Hippocampal formation (tissue), 2 donors: ENCODE measurements at places on chromosomes 5 and 9.
A peak's percentile ranks its signal among the peaks of the same experiment; 100 is the strongest.

DNA sequence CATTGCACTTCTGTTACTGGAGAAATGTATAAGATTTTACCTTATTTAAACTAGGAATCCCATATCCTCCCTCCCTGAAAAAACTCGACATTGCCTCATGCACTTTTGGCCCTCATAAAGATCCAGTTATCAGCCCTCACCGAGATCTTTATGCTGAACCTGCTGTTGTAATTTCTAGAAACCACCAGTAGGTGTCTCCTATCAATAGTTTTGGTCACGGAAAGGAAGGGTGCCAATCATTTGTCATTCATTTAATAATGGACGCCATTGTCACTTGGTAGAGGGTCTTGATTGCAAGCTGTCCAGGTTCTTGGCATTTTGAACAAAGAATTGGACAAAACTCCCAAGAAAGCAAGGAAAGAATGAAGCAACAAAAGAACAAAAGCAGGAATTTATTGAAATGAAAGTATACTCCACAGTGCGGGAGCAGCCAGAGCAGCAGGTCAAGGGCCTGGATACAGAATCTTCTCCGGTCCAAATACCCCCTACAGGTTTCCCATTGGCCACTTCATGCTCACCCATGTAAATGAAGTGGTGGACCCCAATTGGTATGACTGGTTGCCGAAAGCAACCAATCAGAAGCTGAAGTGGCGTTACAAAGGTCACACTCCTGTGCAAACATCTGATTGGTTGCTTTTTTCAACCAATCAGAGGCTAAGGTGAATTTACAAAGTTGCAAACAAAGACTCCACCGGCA lies 524.3 kb downstream of the PSAT1 start:
- peak; percentile 3 for DNase-seq

DNA sequence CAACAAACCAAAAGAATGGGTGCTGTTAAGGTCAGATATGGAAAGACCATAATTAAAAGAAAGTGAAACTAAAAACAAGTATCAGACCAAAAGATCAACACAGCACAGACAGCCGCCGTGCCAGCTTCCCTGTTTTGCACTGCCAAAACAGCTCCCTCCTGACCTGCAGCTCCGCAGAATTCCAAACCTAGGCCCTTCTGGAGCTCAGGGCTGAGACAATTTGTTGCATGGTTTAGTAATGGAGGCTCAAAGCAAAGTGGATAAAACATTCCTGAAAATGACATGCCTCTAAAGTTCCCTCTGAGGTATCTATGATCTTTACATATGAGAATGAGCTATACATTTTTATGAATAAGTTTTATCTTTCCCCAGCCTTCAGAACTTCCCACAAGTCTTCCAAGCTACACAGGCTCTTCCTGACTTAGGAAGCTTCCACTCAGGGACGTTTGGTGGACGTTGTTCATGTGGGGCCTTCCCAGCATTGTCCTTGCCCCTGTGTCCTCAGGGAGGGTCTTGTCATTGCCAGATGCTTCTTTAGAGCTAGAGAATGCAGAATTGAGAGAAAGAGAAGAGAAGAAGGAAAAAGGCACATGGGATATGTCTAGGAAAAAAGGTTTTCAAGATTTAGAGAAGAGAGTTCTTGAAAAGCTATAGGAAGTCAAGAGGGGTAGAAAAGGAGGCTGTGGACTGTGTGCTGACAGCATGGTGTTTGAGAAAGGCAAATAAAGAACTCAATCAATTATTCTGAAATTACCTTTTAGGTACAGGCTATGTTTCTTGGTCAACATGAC lies 28.4 kb upstream of the SSBP2 start:
- DNase-seq = no peak

DNA sequence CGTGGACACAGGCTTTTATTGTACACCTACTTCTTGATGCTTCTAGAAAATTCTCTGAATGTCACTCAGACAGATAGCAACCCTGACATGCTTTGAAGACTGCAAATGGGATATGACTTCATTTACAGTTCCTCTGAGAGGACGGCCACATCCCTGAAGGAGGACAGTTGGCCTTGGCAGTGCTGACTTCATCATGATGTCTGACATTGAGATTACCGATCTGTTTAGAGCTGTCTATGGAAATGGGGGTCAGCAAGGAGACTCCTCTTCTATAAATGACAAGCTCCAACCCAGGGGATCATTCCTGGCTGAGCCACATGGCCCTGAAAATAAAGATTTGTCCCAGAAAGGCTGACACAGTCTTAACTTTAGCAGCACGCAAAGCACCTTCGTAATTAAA lies 75.8 kb downstream of the NUDT12 start:
- no peak for DNase-seq

- DNase-seq = no peak
Measured at GRCh38 chr9:32430720-32431119, 46.3 kb downstream of the ACO1 start.

- no peak for DNase-seq
Measured at GRCh38 chr5:178373711-178374110, 141.1 kb upstream of the PHYKPL start.

DNA sequence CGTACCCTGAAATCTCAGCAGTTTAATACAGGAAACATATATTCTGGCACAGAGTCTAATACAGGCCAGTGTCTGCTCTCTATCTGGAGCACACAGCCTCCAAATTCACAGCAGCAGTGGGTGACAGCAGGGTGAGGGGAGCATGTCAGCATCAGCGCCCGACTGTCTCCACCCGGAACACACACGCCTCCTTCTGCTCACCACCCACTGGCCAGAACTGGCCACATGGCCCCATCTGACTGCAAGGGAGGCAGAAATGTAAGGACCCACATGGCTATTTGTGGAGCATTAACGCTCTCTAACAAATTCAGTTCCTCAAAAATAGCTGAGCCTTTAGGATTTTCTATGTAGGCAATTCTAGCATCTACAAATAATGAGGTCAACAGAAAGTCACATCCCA lies 24.6 kb downstream of the UBE2QL1 start:
- no peak for DNase-seq

DNA sequence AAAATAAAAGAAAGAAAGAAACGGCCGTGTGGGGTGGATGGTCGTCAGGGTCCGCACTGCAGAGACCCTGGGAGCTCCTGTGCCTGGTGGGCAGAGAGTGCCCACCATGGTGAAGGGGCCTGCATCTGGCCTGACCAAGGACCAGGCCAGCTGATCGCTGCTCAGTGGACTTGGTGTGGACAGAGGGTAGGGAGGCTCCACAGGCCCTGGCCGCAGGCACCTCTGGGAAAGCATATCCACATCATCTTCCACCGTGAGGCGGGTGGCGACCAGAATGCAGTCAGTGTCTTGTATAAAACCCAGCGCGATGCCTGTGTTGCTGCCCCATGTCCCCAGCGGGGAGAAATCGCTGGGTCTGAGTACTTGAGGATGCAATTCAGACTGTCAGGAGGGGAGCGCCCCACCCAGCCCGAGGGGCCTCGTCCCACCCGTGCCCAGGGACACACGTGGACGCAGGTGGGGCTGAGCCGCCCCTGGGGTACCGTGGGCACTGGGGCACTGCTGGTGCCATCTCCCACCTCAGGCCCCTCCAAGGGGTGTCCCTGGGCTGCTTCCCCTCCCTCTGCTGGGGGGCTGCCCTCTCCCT lies 27.8 kb upstream of the SLC6A19 start:
- DNase-seq = no peak

DNA sequence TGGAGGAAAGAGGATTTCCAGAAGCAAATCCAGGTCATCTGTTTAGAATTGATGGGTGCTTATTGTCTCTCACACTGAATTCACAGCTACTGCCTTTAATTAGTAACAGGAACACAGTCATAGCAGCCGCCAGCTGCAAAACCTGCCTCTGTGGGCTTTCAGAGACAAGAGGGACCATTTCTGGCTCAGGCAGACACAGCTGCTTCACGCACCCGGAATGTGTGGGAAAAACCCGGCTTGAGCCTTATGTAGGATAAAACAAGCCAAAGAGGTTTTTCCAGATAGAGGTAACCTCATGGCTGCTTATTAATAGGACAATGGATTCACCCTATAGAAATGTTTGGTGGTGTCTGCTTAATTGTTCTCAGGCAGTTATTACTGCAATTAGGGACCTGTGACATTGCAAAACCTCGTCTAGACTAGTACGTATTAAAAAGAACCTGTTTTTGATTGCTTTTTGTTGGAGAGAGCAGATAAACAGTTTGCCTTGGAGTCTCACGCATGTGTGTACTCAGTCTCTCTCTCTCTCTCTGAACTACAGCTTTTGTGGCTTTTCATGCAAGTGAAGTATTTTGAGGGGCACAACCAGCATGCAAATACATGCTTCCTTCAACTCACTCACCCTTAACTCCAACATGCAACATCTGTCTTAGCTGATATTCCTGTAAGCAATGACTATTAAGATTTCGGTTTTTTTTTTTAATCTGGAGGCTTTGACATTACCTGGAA lies 302.7 kb downstream of the PLK2 start:
- DNase-seq = no peak

- DNase-seq = no peak
Measured at GRCh38 chr5:90169078-90169477, 240.5 kb downstream of the CETN3 start.

GRCh38 chr5:150497989-150498317 lies 10.0 kb upstream of the NDST1 start:
- DNase-seq = no peak

GRCh38 chr9:36151316-36152210 lies 15.0 kb downstream of the GLIPR2 start:
- no peak for DNase-seq

DNA sequence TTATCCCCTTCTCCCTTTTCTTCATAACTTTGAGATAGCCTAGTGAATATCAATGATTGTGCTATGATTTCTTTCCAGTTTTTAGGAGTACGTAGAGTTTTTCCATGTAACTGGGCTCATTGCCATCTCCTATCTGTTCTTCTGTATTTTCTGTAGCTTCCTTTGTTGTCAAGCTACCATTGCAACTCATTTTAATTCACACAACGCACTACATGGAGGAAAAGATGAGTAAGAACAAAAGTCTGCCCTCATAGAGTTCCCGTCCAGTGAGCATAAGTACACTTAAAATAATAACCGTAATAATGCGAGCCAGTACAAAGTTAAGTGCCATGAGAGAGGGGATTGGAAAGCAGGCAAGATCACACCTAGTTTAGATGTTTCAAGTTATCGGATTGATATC lies 177.7 kb downstream of the PAM start:
- no peak for DNase-seq

DNA sequence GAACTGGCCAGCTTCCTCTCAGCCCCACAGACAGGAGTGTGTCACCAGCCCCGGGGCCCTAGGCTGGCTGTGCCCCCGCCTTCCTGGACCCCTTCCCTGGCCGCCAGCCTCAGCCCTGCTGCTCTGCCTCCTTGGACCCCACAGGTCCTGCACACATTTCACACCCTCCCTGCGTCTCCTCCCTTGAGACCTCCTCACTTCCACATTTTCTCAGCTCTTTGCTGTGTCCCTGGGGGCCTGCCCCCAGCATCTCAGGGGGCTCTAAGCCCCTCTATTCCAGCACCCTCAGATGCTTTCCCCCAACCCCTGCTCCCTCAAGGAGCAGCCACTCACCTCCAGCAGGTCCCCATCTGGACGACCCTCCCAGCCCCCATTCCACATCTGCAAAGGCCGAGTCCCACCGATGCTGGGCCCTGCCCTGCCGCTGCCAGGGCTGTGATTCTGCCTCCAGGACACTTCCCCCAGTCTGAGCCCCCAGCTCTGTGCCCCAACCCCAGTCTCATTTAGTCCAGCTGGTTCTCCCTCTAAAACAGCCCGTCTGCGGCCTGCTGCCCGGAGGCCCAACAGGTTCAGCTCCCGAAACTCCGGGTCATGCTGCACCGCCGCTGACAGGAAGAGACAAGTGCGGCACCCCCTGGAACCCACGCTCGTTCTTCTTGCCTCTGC lies 4.2 kb downstream of the SLC34A3 start:
- DNase-seq = no peak

DNA sequence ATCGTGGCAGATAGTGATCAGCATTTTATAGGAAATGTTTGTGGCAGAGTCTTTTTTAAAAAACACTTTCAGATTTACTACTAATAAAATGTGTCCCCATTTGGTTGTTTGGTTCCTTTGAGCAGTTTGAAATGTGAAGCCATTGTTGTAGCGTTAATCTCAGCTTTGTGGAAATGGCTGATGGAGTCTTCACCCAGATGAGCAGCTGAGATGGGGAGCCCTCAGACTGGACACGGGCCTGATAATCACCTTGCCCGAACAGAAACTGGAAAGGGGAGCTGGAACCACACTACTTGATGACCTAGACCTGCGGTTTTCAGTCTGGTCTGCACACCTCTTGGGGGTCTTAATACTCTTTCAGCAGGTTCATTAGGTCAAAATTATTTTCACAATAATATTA lies 20.6 kb upstream of the ANP32B start:
- DNase-seq = no peak

DNA sequence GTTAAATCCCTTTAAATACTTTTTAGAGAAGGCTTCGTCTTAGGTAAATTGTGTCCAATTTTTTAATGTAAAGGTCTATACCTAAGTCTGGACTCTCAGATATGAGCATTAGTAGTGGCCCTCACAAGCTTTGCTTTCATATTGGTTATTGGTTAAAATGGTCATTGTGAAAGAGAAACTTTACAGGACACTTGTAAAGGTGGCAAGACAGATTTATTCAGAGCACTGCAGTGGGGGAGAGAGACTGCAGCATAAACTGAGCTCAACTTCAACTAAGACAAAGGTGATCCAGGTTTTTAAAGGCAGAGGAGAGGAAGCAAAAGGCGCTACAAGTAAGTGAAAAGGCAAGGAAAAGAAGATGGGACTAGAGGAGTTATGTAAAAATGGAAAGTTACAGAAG lies 157.7 kb downstream of the PARP8 start:
- DNase-seq = no peak

- no peak for DNase-seq
Measured at GRCh38 chr5:132233811-132234683, 6.4 kb upstream of the P4HA2 start.

GRCh38 chr9:100911273-100911672 lies 117.3 kb upstream of the PLPPR1 start:
- DNase-seq = no peak

DNA sequence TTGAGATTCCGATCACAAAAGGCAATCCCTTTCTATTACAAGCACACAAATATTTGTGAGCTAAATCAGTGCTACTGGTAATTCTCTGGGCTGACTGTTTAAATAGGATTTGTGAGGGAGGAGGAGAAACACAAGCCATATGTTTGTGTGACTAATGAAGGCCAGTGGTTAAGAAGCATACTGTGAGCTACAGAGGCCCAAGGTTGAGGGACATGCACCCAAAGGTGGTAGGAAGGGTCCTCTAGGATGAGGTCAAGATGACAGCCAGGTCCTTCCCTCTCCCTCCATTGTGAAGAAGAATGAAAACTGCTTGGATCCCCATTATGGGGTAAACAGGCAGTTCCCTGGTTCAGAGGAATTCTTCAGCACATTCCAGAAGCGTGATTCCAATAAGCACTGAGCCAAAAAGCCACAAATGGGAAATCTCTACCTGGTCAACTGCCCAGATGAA lies 83.9 kb downstream of the SPOCK1 start:
- no peak for DNase-seq
